ENCODE measurements at places on chromosomes 16 and 17.
A peak's percentile ranks its signal among the peaks of the same experiment; 100 is the strongest.

- no peak for DNase-seq
Measured at GRCh38 chr17:82887255-82888164, 47.7 kb upstream of the ZNF750 start.

- DNase-seq, result peak; percentile 10
Measured at GRCh38 chr17:28008513-28008912, 34.0 kb upstream of the NLK start.

GRCh38 chr17:1104222-1104621 is 75.6 kb downstream of the ABR start:
- no peak for DNase-seq

- DNase-seq, result no peak
Measured at GRCh38 chr16:81544700-81545271, 100.2 kb downstream of the CMIP start.

DNA sequence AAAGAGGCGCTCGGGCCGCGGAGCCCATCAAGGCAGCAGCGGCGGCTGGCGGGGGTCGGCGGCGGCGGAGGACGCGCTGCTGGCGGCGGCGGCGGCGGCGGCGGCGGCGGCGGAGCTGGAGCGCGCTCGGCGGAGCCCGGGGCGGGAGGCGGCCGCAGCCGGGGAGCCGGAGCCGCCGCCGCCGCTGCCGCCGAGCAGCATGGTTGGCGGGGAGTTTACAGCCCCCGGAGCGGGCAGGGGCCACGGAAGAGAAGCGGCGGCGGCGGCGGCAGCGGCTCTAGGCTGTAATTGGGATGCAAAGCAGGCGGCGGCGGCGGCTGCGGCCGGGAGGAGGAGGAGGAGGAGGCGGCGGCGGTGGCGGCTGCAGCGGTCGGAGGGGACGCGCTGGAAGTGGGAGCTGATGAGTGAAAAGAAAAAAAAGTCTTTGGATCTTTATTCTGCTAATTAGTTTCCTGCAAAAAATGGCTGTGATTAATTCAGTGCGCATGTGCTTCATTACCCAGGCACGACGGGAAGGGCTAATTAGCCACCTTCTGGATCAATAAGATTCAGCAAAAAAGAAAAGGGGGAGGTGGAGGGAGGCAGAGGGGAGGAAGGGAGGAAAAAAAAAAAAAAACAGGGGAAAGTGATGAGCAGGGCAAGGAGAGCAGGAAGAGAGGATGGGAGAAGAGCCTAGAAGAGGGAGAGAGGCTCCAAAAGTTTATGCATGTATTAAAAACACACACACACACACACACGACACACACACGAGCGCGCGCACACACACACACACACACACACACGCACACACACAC is 10.9 kb upstream of the ZFHX3 start:
- DNase-seq, result no peak

DNA sequence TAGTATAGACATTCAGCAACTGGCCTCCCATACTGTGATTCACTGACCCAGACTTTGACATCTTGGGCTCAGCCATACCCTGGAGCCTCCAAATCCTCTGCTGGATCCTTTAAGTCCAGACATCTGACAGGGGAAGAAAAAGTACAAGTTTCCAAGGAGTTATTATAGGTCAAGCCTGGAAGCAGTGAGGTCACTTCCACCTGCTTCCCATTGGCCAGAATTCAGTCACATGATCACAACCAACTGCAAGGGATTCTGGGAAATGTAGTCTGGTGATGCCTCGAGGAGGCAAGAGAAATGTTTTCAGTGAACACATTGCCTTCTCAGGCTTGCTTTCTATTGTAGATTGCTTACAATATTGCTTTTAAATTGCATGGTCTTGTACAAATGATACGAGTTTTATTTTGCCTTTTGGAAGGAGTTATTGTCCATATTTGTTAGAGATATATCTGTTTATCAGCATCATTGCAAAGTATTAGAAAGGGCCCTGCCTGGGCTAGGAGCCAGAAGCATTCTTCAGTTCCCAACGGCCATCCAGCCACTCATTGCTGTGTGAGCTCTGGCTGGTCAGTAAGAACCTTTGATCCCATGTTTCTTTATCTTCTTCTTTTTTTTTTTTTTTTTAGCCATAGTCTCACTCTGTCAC is 696.9 kb downstream of the WWOX start:
- DNase-seq, result no peak

GRCh38 chr16:48441863-48442279 is 56.7 kb upstream of the SIAH1 start:
- no peak for DNase-seq

- no peak for DNase-seq
Measured at GRCh38 chr17:31321966-31322365, 544 bp upstream of the EVI2A start.

DNA sequence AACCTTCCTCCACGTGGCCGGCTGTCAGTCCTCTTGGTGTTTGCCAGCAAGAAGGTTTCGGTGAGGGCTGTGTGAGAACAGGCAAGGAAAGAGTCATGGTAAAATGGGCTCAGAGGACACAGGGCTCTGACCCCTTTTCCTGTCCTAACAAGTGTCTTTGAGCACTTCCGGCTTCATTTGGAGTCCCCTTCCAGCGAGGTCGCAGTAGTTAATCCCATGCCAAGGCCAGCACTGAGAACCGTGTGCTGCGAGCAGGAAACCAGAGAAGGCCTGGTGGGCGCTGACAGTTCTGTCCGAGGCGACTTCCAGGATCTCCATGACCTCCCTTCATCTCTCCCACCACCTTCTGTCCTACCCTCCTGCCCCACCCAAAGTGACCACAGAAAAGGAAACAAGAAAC is 168.1 kb downstream of the ZFHX3 start:
- DNase-seq, result no peak

- no peak for DNase-seq
Measured at GRCh38 chr17:27315796-27316465, 22.0 kb downstream of the WSB1 start.

- no peak for DNase-seq
Measured at GRCh38 chr17:77478281-77478680, 337.5 kb downstream of the SEC14L1 start.

DNA sequence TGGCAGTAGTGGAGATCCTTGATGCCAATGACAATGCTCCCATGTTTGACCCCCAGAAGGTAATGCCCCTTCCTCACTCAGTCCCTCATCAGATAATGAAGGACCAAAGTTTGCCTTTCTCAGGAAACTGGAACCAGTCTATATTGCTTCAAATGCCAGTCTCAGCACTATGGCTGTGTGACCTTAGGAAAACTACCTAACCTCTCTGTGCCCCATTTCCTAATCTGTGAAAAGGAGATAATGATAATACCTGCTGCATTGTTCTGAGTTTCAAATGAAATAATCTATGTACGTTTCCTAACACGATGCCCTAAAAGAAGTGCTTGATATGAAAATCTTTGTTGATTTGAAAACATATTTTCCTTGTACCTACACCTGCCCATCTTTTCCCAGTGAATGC is 35.9 kb downstream of the CDH3 start:
- no peak for DNase-seq

- DNase-seq, result no peak
Measured at GRCh38 chr17:77944390-77945222, 13.9 kb upstream of the TNRC6C start.

GRCh38 chr16:11667824-11668622 is at the start of gene SNN:
Gene SNN, plus strand, starts transcription at chr16:11668455. Its CDS starts 7,605 bp downstream, at chr16:11676060.
- peak; percentile 72 for DNase-seq

- no peak for DNase-seq
Measured at GRCh38 chr16:2519711-2520080, 475 bp upstream of the AMDHD2 start.

GRCh38 chr17:39138431-39139160 is 12.8 kb downstream of the PLXDC1 start:
- DNase-seq, result no peak
